ENCODE measurements at places on chromosomes 11 and 22. TPM values are rescaled to one million over a fixed set of nuclear protein-coding genes. Genes with fewer than 3 reads are reported as not detected.

DNA sequence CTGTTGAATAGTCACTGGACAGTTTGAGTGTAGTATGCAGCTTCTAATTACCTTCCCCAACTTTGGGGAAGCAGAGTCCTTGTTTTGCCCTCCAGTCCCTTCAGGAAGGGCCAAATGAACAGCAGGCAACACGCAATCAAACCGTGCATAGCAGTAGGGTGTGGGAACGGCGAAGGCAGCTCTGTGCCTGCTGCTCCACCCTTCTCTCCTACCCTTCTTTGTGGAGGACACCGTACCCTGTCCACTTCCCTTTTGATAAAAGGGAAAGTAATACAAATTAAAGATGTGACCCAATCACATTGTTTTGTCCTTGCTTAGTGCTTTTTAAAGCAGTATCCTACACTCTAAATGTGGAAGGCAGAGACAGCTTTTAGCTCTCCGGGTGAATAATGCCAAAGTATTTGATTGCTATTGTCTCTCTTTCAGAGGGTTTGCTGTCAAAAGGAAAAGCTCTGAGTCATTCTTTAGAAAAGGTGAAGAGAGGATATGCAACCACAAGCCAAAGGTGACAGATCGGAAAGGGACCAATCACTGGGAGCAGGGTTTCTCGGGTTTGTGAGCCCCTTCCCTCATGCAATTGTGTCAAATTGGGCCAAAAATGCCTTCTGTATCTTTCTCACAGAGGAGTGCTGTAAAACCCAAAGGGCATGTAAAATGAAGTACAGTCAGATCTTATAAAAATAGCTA is 407.3 kb upstream of the CCDC90B start:
- no peaks in the 10 kb centered on the region for H3K27me3 ChIP-seq
- H3K27ac ChIP-seq = no peak overlapping the region
- no peaks in the 10 kb centered on the region for H3K4me1 ChIP-seq
- H3K4me3 ChIP-seq = no peak overlapping the region

GRCh38 chr11:94111660-94112059 is 17.0 kb upstream of the PANX1 start:
- H3K36me3 ChIP-seq = no peaks in the 10 kb centered on the region
- peak; percentile 58 for DNase-seq
- no peak overlapping the region for H3K4me3 ChIP-seq
- peak overlapping the region; percentile 18 for H3K27ac ChIP-seq
- H3K27me3 ChIP-seq = no peaks in the 10 kb centered on the region

DNA sequence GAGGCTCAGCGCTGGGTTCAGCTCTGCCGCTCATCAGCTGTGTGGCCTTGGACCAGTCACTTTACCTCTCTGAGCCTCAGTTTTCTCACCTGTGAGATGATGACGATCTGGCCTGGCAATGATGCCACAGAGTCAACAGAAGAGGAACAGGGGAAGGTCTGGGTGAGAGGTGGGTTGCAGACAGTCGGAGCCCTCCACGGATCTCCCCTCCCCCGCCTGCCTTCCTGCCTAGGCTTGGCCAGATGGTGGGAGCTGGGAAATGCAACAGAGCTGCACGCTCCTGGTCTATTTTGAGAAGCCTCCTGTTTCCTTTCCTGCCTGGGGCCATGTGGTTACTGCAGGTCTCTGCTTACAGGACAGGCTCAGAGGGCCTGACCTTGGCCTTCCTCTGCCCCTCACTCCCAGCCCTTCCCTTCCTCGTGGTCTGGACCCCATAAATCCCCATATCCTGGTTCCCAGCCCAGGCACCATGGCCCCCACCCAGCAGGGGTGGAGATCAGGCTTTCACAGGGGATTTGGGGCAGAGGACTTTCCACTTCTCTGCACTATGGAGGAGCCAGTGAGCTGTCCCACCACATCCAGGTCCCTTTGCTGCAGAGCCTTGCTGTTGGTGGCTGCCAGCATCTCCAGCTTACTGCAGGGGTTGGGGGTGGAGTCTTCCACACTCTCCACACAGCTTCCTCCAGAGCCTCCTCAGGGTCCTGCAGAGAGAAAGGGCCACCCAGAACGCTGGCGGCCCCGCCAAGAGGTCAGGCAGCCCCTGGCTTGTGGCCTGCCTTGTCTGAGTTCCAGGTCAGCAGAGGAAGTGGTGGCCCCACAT is 46.9 kb downstream of the C11orf96 start:
- no peaks in the 10 kb centered on the region for H3K27me3 ChIP-seq
- DNase-seq = peak; percentile 86

DNA sequence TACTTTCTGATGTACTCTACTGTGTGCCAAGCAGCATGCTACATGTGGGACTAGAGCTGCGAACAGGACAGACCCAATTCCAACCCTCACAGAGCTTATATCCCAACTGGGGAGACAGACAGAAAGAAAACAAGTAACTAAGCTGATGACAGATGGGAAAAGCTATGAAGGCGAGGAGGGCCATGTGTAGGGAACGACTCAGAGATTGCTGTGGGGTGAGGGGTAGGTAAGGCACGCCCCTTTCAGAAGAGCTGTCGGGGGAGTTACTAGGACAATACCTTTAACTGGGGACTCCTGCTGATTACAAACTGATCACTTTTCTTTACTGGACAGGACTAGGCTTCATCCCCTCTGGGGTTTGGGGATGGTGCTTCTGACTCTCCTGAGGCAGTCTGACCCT is 48.9 kb downstream of the ST3GAL4 start:
- no peak for DNase-seq
- no peak overlapping the region for H3K27ac ChIP-seq
- no peaks in the 10 kb centered on the region for H3K27me3 ChIP-seq
- no peak overlapping the region for H3K4me3 ChIP-seq

DNA sequence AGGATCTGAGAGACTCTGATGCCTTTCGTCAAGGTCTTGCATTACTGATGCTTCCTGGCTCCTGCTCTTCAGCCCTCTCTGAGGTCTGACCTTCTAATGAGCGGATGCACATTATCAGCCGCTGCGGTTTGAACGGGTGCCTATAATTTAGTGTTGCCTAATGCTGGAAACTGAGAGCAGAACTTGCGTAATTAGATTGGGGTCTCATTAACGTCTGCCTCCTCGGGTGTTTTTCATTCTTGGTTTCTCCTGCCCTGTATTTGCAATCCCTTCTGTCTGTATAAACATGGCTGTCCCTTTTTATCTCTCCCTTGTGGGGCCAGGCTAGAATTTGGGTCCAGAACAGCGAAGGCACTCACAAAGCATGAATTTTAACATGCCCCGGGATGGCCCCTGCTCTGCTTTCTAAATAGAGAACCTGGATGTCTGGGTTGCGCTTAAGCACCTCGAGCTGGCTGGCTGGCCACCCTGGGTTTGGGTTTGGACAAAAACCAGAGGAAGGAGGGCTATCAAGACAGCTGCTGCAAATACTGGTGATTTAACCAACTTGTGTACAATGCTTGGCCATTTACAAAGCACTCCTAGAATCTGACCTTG is 118.6 kb downstream of the TIMP3 start:
- DNase-seq = peak; percentile 84
- H3K4me1 ChIP-seq = no peaks in the 10 kb centered on the region
- H3K27ac ChIP-seq = no peak overlapping the region

DNA sequence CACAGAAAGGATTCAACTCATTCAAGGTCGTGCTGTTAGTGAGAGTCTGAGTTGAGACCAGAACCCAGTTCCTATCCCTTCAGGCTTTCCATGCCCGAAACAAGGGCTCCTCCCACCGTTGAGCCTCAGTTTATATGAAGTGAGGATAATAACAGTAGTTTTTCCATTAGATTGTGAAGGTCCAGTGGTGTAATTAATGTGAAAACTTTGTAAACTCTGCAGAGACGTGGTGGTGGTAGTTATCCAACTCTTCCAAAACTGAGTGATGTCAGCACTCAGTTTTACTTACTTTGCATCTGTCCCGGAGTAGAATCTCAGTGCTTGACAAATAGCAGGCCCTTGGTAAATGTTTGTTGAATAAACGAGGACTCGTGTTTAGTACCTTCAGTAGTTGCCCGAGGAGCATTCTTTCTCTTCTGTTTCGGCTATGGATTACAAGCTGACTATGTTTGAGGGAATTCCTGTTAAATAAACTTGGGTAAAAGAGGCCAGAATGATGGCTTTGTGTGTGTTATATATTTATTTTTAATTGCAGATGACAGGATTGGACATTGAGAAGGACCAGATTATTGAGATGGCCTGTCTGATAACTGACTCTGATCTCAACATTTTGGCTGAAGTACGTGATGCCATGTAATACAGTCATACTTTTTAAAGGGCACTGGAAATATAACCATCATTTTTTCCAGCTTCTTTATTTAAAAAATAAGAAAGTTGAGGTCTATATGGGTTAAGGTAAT is 1.0 kb downstream of the REXO2 start:
- no peak for DNase-seq
- H3K4me1 ChIP-seq = peaks cover 2% of the 10 kb centered on the region
- peak overlapping the region; percentile 99 for H3K4me3 ChIP-seq

DNA sequence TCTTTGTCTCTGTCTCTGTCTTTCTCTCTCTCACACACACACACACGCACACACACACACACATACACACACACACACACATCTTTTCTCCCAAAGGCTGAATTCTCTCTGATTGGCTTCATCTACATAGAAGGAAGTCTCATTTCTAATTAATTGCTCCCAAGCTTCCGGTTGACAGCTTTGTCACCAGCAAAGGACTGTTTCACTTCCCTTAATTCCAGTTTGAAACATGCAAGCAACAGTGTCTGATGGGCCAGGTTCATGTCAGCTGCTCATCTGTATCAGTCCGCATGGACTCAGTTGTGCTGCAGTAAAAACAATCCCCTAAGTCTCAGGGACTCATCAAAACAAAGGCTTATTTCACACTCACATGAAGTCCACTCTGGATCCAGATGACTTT is 16.2 kb upstream of the PVALB start:
- no peak overlapping the region for H3K4me3 ChIP-seq
- H3K27ac ChIP-seq = no peak overlapping the region
- H3K36me3 ChIP-seq = no peaks in the 10 kb centered on the region
- H3K4me1 ChIP-seq = no peaks in the 10 kb centered on the region

DNA sequence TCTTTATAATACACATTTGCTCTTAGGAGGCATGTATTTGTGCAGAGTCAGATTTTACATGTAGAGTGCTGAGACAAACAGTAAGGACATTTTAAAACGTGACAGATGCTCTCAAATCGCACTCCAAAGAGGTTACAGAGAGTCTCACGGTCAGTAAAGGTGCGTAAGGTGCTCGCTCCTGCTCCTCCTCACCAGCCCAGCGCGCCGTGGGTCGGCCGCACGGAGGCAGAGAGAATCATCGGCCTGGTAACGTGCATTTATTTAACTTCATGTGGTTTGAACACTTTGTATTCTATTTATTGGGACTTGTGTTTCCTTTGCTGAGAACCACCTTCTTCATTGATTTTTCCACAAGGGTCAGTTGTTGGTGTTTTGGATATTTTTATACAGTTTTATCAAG is 900.1 kb downstream of the BRD1 start:
- no peaks in the 10 kb centered on the region for H3K4me1 ChIP-seq
- H3K36me3 ChIP-seq = no peaks in the 10 kb centered on the region
- no peak overlapping the region for H3K27ac ChIP-seq

GRCh38 chr11:121894581-121894980 is 221.4 kb downstream of the BLID start:
- DNase-seq = no peak
- H3K4me1 ChIP-seq = peaks cover 6% of the 10 kb centered on the region
- H3K27ac ChIP-seq = no peak overlapping the region
- H3K4me3 ChIP-seq = no peak overlapping the region
- H3K27me3 ChIP-seq = no peaks in the 10 kb centered on the region

- no peak overlapping the region for H3K4me3 ChIP-seq
- H3K27ac ChIP-seq = peak overlapping the region; percentile 90
- no peaks in the 10 kb centered on the region for H3K27me3 ChIP-seq
- H3K4me1 ChIP-seq = peaks cover 27% of the 10 kb centered on the region
- DNase-seq = no peak
These were observed 1.5 kb downstream of the JAM3 start for GRCh38 chr11:134070342-134070845.

GRCh38 chr11:92225568-92226330 is 1.1 kb downstream of the FAT3 start:
- no peak overlapping the region for H3K27ac ChIP-seq
- H3K4me3 ChIP-seq = peak overlapping the region; percentile 45
- peak; percentile 64 for DNase-seq
- H3K36me3 ChIP-seq = no peaks in the 10 kb centered on the region

- no peaks in the 10 kb centered on the region for H3K27me3 ChIP-seq
- no peak for DNase-seq
- no peaks in the 10 kb centered on the region for H3K36me3 ChIP-seq
These were observed 53.3 kb downstream of the FAT3 start for GRCh38 chr11:92277871-92278270.

DNA sequence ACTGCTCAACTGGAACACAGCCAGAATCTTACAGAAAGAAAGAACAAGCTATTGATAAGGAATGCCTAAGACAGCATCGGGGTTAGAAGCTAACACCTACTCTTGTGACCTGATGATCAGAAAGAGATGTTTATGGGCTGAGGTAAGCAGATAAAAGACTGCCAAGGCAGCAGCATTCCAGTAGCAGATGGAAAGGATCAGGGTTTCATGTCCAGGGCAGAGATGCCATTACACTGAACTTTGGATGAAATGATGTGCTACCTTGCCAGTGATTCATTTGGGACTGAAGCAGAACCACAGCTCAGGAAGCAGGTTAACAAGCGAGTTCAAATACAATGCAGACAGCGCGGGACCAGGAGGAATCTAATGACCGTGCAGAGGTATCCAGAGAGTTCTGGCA is 27.1 kb upstream of the APOA1 start:
- H3K36me3 ChIP-seq = peaks cover 100% of the 10 kb centered on the region
- no peaks in the 10 kb centered on the region for H3K4me1 ChIP-seq
- no peak for DNase-seq

GRCh38 chr11:15640318-15640717 is 525.6 kb downstream of the INSC start:
- H3K4me1 ChIP-seq = no peaks in the 10 kb centered on the region
- no peak overlapping the region for H3K4me3 ChIP-seq
- no peak overlapping the region for H3K27ac ChIP-seq
- no peaks in the 10 kb centered on the region for H3K27me3 ChIP-seq
- no peaks in the 10 kb centered on the region for H3K36me3 ChIP-seq

The TEX54 gene
- not detected for polyA plus RNA-seq

The DNAJB7 gene
- polyA plus RNA-seq = 0.07 TPM

The MUC15 gene
- not detected for polyA plus RNA-seq

The MMP27 gene
- polyA plus RNA-seq = not detected

The THRSP gene
- 3.4 TPM for polyA plus RNA-seq

The MS4A3 gene
- not detected for polyA plus RNA-seq

The BAIAP2L2 gene
- polyA plus RNA-seq = 34.7 TPM

The KRTAP5-7 gene
- polyA plus RNA-seq = not detected

The TRIM68 gene
- 6.0 TPM for polyA plus RNA-seq

The APOA5 gene
- polyA plus RNA-seq = not detected

The SPON1 gene
- 12.6 TPM for polyA plus RNA-seq

The GDPD4 gene
- polyA plus RNA-seq = not detected

The CASP5 gene
- 25.4 TPM for polyA plus RNA-seq
